ENCODE measurements at places on chromosomes 6 and 20. TPM values are rescaled to one million over a fixed set of nuclear protein-coding genes. Genes with fewer than 3 reads are reported as not detected.

Gene TINAG
- total RNA-seq = 0.26 TPM

Gene HLA-DPB1
- total RNA-seq = 41.2 TPM

DNA sequence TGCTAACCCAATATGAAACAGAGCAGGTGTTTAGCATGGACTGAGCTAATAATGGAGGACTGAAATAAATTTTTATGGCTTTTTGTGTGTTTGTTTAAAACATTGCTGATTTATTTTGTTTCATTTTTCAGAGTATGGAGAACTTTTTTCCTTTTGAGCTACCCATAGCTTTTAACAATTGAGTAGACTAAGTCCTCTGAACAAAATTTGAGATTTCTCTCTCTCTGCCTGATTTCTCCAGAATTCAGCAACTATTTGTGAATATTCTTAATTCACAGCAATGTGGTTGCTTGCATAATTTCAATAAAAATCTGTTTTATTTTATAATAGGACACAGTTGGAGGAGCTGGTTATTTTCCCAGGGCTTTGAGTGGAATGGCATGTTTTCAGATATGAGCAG lies 103.7 kb downstream of the TPBG start:
- no peak for DNase-seq

- DNase-seq = no peak
Observed at GRCh38 chr20:9225879-9226278, 157.0 kb downstream of the PLCB4 start.

Gene SLC32A1
- total RNA-seq = not detected

Gene PNRC1
- 179 TPM for total RNA-seq

GRCh38 chr6:1113916-1114540 lies 197.9 kb upstream of the FOXQ1 start:
- DNase-seq = no peak

DNA sequence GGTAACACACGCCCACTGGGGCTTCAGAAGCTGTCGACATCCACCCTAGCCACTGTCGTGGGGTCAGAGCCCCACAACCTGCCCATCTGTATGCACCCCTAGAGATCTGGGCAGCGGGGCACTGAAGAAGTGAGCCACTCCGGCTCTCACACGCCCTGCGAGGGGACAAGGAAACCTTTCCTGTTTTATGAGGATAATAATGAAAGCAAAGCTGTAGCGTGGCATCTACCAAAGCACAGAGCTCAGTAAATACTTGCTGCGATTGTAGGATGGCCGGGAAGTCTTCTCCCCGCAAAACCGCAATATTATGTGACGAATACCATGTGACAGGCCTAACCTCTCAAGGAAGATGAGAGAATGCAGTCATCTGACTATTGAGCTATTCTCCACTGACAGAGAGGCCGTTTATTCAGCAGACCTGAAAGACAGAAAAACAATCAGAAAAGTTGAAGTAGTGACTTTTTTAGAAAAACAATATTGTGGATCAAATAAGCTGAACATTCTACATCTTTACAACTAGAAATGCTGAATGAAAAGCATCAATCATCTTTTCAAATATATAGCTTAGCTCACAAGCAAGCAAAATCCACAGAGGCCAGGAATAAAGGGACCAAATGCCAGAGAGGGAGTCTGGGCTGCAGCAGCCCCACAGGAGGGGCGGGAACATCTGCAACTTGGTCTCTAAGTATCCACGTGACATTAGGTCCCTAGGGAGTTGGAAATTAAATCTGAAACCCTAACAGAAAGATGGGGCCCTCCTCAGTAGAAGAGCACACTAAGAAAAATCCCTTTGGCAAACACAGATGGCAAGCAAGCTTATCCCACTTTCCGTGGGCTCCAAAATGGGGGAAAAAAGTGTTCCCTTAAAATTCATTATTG lies 207.8 kb downstream of the TTLL2 start:
- no peak for DNase-seq

Gene SYCP2L
- total RNA-seq = 2.1 TPM

Gene C2
- total RNA-seq = 1.3 TPM

DNA sequence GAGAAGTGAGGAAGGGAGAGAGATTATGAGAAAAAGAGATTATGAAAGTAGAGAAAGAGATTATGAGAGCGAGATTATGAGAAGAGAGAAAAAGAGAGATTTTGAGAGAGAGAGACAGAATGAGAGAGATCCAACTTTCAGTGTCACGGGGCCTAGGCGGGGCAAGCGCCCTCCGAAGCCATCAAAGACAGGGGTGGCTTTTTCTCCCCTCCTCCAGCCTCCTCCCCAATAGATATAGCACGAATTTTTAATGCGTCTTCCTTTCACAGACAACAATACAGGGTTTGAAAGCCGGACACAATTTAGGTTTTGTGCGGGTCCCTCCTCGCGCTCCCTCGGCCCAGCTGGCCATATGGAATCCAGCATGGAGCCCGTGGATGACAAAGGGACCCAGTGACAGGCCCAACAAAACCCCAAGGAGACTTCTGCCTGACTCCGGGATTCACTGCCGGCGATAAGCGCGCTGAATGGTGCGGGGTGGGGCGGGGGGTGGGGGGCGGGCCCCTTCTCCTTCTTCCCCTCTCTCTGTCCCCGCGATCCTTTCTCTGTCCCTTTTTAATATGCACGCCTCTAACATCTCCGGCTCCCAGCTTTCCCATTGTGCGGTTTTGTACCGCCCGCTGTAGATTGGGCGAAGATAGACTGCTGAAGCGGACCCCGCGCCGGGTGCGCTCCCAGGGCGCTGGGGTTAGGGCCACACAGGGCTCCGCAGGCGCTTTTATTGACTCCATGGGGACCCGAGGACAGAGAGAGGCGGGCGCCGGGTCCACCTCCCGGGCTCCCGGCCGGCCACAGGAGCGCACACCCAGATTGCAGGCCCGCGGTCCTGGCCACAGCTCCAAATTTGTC lies 5.4 kb downstream of the NKX2-2 start:
- no peak for DNase-seq

DNA sequence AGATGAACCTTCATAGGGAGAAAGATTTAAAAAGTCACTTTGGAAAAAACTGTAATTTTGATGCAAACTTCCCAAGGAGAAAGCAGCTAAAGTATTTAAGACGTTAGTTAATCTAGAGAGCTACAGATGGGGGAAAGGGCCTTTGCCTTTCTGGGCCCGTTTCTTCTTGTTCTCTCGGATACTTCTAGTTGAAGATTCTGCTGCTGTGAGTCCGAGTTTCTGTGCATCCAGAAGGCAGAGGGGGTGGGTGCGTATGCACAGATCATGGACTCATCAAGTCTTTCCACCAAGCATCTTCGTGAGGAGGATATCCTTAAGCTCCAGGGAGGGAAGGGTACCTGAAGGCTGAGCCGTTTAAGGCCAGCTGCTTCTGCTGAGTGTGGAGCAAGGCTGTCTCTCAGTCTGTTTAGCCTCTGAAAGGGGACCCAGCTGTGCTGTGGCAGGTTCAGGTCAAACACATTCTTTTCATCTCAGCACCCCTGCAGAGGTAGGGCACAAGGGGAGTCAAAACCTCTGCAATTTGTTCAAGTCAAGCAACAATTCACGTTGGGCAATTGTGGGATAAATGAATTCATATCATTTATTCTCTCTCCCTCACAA lies 4.3 kb downstream of the LAMP5 start:
- no peak for DNase-seq

GRCh38 chr20:34553366-34553867 lies 5.1 kb upstream of the MAP1LC3A start:
- DNase-seq = peak; percentile 85

DNA sequence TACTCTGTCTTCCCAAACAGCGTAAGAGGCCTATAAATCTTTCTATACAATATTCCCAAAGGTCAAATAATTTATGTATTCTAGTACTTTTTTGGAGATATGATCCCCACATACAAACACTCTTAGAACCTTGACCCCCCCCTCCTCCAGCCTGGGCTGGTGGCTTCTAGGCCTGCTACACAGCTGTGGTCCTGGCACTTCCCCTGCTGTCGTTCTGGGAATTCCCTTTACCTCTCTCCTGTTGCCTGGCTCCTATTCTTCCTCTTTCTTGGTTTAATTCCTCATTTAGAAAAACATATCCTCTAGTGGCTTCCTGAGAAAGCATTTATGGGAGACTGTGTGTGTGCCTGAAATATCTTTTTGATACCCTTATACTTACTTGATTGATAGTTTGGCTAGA lies 4.1 kb upstream of the TXLNB start:
- no peak for DNase-seq

Measured in body of pancreas (tissue), 4 donors.